ENCODE measurements at places on chromosomes 12 and 14.

DNA sequence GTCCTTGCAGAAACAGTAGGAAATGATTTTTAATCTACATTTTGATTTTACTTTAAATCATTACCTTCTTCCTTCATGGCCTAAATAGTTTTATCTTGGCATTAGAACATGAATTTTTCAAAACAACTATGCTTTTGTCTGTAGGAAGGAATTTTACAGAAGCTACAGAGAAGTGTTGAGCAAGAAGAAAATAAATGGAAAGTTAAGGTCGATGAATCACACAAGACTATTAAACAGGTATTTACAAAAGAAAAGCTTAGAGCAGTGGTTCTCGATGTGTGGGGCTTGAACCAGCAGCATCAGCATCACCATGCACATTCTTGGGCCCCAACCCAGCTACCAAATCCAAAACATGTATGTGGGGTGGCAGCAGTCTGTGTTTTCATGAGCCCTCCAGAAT is 91.6 kb downstream of the KTN1 start:
- no peak for DNase-seq

- no peak for DNase-seq
These were observed 1.9 kb upstream of the DCAF4 start for GRCh38 chr14:72924337-72924736.

GRCh38 chr14:69153873-69154270 is 953 bp upstream of the DCAF5 start:
- DNase-seq = no peak

- DNase-seq = no peak
These were observed 34.6 kb downstream of the LMNTD1 start for GRCh38 chr12:25518512-25518911.

DNA sequence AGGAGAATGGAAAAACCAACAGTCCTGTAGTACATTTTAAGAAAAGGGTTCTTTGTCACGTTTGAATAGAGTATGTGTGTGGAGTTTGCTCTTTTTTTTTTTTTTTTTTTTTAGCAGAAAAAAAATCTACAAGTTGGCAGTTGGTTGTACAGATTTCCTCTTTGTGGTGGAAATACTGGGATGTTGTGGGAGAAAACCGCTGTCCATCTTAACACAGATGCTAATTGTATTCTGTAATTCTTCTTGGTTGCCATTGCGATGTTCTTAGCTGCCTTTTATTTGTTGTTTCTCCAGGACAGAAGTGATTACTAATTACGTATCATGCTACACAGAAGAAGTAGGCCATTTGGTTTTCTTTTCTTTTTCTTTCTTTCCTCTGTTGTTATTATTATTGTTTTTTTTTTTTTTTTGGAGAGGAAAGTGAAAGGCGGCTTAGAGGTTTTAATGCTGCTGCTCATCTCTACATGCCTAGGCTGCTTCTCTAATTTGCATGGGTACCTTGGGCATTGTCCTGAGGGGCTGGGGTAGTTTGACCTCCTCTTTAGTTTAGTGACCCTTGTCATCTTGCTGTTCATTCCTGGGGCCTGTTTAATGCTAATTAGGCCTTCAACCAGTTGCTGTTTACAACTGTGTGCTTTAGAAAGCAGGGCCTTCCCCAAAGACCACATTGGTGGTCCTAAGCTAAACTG is 94.7 kb downstream of the TMTC2 start:
- no peak for DNase-seq

- no peak for DNase-seq
These were observed 16.4 kb downstream of the ZNF410 start for GRCh38 chr14:73903028-73903427.

- DNase-seq = no peak
These were observed 25.2 kb downstream of the PLEKHA5 start for GRCh38 chr12:19154686-19155085.

- DNase-seq = no peak
These were observed 8.5 kb upstream of the BICD1 start for GRCh38 chr12:32098112-32098511.

DNA sequence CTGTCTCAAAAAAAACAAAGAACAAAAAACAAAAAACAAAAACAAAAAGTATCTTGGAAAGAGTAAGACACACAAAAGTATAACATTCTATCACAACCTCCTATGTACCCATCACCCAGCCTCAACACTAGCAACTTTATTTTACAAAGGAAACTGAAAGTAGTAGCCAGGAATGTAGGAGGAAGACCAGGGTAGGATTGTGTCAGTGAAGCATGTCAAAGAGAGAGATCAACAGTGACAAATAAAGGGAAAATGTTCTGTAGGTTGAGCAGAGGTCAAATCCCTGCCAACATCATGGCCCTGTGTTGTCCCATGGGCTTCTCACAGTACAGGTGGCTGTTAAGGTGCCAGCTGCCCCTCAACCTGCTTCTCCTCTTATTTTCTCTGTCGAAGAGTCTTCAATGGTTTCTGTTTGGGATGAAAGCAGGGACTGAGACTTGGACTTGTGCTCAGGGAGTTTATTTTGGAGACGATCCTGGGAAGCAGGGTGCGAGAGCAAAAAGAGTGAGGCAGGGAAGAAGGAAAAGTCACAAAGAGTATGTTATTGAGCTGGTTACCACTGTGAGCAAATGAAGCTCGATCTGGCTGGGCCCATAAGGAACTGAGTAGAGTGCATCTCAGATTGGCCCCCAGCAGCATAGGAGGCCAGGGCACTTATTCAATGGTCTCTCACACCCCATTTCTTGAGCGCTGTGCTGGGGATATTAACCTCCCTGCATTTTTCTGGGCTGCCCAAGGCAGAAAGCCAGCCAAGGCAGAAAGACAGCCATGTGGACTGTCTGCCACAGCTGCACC is 29.4 kb upstream of the CTDSP2 start:
- DNase-seq = no peak

- DNase-seq = peak; percentile 43
These were observed at the start of gene B3GNT4 for GRCh38 chr12:122203301-122204166. TSS of gene B3GNT4 (plus strand) at chr12:122203709. CDS start at chr12:122204619, 910 bp downstream.

Measured in NCI-H460 (cell line).